Brain microvascular endothelial cell (primary cell): ENCODE measurements at places on chromosomes 2 and 18.
A peak's percentile ranks its signal among the peaks of the same experiment; 100 is the strongest.

GRCh38 chr2:16223841-16224177, 283.5 kb downstream of the MYCN start:
- DNase-seq, result no peak

GRCh38 chr2:188811522-188811921, 162.7 kb upstream of the COL3A1 start:
- peak; percentile 50 for DNase-seq

DNA sequence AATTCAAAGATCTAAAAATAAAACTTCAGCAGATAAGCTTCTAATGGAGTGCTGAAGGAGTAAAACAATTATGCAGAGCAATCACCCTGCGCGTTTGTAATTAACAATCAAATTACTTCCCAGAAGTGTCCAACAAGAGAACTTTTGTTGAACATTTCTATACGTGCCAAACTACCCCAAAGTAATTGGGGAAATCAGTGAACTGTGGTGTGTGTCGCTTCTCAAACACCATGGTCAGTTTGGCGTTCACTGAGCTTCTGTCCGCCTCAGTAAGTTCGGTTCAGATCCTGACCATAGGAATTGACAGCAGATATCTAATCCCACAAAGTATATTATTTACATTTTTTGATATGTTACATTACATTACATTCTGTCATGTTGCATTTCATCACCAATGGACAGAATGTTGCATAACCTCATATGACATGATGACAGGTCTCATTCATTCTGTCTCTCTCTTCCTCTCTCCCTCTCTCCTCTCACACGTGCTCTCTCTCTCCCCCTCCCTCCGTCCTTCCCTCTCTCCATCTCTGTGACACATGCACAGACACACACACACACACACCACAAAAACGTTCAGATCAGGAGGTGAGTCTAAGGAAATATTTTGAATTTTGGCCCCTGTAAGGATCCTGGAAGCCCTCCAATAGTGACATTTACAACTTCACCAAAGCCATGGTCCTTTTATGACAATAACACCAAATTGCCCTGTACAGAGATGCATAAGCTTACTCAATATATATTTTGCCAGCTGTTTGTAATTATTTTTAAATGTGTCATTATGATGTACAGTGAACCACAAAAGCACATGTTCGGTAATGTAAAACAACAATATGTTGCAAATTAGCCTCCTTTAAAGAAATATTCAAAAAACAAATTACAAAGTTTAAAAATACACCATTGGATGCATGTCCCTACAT, 269.2 kb downstream of the FIGN start:
- DNase-seq, result no peak

DNA sequence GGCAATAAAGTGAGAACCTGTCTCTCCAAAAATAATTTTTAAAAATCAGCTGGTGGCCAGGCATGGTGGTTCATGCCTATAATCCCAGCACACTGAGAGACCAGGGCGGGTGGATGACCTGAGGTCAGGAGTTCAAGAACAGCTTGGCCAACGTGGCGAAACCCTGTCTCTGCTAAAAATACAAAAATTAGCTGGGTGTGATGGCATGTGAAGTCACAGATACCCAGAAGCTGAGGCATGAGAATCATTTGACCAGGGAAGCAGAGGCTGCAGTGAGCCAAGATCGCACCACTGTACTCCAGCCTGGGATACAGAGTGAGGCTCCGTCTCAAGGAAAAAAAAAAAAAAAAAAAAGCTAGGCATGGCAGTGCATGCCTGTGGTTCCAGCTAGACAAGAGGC, 7.4 kb upstream of the GPR75 start:
- no peak for DNase-seq

DNA sequence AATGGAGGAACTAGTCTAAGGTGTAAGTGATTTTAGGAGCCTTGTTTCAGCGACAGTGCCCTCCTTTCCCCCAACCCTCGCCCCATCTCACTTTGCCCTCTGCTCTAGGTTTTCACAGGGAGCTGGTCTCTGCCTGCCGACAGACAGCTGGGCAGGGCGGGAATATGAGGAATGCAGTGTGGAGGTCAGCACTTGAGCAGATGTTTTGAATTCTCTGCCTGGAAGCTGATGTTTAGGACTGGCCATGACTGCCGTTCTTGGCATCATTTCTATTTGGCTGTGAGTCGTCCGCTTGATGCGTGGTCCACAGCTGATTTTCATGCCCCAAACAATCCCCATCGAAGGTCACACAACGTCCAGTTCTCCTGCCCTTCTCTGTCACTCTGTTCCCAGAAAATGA, 55.1 kb upstream of the SIX3 start:
- no peak for DNase-seq

DNA sequence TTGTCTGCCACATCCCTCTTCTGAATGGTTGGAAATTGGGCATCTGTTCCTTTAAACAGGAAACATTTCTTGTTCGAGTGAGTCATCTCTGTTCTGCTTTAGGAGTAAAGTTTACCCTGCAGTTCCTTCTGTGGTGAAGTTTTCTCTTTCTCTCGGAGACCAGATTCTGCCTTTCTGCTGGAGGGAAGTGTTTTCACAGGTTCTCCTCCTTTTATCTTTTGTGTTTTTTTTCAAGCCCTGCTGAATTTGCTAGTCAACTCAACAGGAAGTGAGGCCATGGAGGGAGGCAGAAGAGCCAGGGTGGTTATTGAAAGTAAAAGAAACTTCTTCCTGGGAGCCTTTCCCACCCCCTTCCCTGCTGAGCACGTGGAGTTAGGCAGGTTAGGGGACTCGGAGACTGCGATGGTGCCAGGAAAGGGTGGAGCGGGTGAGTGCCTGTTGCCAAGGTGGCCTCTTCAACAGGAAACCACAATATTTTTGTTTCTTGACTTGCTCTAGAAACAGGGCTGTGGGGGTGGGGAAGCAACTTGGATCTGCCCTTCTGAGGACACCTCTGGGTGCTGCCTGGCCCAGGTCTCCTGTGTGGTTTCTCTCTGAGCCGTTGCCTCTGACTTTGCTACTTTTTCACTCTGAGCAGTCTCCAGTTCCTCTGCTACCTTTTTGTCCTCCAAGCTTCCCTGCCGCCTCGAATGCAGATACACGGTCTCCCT, 2.2 kb upstream of the CASP8 start:
- DNase-seq, result peak; percentile 86

DNA sequence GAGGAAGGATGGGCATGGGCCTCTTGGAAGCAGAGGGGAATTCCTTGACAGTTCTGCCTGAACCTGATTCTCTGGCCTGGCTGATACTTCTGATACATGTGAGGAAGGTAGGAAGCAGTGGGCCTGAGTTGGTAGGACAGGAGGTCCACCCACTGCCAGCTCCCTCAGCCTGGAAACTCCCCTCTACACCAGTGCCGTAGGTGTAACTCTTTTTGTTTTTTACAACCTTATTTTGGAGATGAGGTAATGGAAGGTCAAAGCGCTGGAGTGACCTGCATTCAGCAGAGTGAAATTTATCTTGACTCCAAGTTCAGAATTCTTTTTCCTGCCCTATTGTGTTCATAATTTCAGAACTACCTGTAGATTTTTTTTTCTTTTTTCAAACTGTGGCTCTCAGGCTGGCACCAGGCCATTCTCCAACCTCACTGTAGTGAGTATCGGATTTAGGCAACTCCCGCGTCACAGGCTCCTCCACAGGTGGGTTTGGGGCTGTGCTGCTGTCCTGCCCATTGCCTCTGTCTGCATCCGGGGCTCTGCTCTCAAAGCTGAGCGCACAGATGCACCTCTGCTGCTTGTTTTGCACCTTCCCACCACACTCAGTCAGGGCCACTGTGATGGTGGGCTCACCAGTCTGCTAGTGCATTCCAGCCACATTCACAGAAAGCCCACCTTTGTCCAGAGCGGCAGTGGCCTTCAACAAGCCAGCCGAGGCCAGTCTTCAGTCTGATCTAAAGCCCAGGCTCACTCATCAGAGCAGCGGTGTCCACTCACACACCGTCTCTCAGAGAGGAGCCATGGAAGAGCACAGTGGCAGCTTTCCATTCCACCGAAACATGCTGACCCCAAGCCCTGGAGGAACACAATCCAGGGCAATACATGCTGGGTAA, 87.2 kb downstream of the UXS1 start:
- DNase-seq, result no peak
